ENCODE measurements at places on chromosomes 3 and 15. TPM values are rescaled to one million over a fixed set of nuclear protein-coding genes. Genes with fewer than 3 reads are reported as not detected.

DNA sequence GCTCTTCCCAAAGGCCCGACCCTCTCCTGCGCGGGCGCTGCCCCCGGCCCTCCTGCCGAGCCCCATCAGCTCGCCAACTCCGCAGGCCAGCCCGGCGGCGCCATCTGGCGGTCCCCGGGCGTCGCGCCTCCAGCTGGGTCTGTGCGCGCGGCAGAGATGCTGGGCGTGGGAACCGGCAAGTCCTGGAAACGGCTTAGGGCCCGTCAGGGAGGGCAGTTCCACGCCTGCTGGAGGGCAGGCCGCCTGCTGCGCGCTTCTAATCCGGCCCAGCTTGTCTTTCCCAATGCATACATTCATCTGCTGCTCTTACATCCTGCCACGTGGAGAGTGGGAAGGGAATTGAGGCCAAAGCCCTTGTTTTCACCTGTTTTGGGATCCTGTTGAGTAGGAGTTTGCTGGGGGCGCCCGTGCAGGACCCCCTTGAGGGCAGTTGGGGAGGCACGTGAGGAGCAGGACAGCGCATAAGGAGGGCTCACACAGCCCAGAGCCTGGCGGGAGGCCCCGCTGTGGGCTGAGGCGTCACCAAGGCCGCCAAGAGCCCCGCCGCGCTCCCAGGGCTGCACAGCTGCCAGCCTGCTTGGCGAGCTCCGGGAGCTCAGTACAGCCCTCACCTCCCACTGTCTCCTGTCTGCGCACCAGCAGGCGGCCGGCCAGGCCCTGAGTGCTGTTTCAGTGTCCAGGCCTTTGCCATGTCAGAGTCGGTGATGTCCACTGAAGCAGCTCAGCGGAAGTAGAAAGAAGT lies 165.6 kb downstream of the NSMCE3 start:
- no peaks in the 10 kb centered on the region for H3K4me1 ChIP-seq
- no peaks in the 10 kb centered on the region for H3K27me3 ChIP-seq
- H3K27ac ChIP-seq = peak overlapping the region; percentile 55
- H3K36me3 ChIP-seq = no peaks in the 10 kb centered on the region

GRCh38 chr15:54660356-54660755 lies 536.4 kb downstream of the RSL24D1 start:
- H3K27ac ChIP-seq = no peak overlapping the region
- H3K4me1 ChIP-seq = no peaks in the 10 kb centered on the region
- H3K36me3 ChIP-seq = no peaks in the 10 kb centered on the region
- no peaks in the 10 kb centered on the region for H3K27me3 ChIP-seq

DNA sequence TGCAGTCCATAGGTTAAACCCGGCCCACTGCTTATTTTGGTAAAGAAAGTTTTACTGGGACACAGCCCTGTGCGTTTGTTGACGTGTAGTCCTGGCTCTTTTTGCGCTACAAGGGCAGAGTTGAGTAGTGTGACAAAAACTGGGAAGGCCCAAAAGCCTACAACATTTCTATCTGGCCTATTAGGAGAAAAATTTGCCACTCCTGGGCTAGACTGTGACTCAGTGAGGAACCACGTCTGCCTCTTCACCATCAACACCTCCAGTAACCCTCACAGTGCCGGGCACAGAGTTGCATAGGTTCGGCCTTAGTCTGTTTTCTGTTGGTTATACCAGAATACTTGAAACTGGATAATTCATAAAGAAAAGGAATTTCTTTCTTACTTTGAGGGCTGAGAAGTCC lies 110.3 kb downstream of the TOP2B start:
- no peaks in the 10 kb centered on the region for H3K27me3 ChIP-seq
- DNase-seq = no peak
- H3K36me3 ChIP-seq = no peaks in the 10 kb centered on the region
- no peak overlapping the region for H3K27ac ChIP-seq
- H3K4me3 ChIP-seq = no peak overlapping the region
- peaks cover 19% of the 10 kb centered on the region for H3K4me1 ChIP-seq

DNA sequence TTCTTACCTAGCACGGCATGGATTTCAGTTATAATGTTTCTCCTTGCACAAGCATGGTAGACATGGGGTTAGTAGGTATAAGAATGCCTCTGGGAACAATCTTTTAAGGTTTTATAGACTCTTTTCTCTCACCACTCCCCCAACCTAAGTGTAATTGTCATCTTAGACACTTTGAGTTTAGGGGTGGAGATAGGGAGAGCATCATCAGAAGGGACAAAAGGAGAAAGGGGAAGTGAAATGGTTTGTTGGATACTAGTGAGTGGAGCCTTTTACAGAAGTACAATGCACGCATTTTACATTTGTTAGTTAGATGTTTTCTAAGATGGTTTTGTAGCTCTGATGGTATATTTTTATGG lies 189.2 kb downstream of the TP63 start:
- H3K36me3 ChIP-seq = no peaks in the 10 kb centered on the region
- H3K27me3 ChIP-seq = no peaks in the 10 kb centered on the region
- no peak overlapping the region for H3K27ac ChIP-seq
- H3K4me1 ChIP-seq = peaks cover 4% of the 10 kb centered on the region
- DNase-seq = no peak

- no peak overlapping the region for H3K27ac ChIP-seq
- no peaks in the 10 kb centered on the region for H3K4me1 ChIP-seq
- H3K36me3 ChIP-seq = no peaks in the 10 kb centered on the region
- DNase-seq = no peak
These were observed 52.4 kb downstream of the LHFPL4 start for GRCh38 chr3:9501226-9501625.

DNA sequence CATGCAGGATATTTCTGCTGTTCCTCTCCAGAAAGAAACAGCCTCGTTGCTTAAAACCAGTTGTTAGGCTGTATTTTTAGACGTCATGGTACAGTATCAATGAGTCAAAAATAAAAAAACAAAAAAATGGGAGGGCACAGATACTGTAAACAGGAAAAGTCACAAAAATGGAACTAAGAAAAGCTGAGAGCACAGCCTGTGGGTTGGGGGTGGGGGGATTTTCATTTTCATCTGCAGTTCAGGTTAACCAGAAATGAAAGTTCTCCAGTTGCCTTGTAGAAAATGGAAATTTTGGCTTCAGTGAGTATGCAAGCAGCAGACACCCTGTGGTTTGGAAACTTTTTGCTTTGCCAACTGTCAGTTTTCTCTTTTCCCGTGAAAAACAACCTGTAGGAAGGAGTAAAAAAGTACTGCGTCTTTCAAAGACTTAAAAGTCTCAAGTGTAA lies 59.0 kb downstream of the FRMD4B start:
- no peaks in the 10 kb centered on the region for H3K36me3 ChIP-seq
- no peak overlapping the region for H3K27ac ChIP-seq
- H3K27me3 ChIP-seq = no peaks in the 10 kb centered on the region
- no peak overlapping the region for H3K4me3 ChIP-seq
- peaks cover 18% of the 10 kb centered on the region for H3K4me1 ChIP-seq

DNA sequence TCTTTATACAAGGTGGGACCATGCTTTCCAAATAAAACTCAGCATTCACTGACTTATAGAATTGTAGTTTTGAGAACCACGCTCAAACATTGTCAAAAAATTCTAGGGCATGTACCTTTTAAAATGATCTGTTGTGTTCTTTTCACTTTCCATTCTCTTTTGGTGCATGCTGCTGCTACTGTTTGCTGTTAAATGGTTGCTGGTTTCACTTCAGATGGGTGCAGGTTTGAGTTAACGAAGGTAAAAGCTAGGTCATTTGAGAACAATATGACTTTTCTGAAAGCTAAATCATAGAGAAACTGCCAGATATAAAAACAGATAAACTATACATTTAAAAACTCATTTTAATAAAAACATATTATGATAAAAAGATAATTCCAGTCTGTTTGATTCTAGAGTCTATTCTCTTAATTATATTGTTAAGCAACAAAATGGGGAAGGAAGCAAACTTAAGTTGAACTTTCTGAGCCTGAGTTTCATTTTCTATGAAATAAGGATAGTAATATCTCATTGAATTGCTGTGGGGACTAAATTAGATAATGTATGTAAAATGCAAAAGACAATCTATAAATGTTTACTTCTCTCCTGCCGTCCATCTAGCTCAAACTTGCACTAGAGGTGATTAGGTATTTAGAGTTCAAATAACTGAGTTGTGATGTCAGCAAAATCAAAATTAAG lies 82.4 kb downstream of the OXSM start:
- no peak overlapping the region for H3K4me3 ChIP-seq
- no peaks in the 10 kb centered on the region for H3K27me3 ChIP-seq
- H3K27ac ChIP-seq = no peak overlapping the region
- H3K36me3 ChIP-seq = no peaks in the 10 kb centered on the region
- no peaks in the 10 kb centered on the region for H3K4me1 ChIP-seq

CYP1A1 gene
- not detected for total RNA-seq

C2CD4A gene
- total RNA-seq = 0.19 TPM

PLD1 gene
- total RNA-seq = 49.6 TPM

AMIGO3 gene
- total RNA-seq = not detected

Measured in esophagus squamous epithelium (tissue), 5 donors.